Glutamatergic neuron (in vitro differentiated cells): ENCODE measurements at places on chromosomes 3 and 15. TPM values are rescaled to one million over a fixed set of nuclear protein-coding genes. Genes with fewer than 3 reads are reported as not detected.

DNA sequence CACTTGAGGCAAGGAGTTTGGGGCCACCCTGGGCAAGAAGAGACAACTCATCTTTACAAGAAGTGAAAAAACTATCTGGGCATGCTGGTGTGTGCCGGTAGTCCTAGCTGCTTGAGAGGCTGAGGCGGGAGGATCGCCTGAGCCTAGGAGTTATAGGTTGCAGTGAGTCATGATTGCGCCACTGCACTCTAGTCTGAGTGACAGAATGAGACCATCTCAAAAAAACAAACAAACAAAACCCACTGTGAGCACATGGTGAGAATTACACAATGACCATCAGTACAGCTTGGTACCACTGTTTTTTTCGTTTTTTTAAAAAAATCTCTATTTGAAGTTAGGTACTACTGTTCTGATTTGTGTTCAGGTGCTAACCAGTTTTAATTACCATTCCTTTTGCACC lies 13.6 kb downstream of the VPS39 start:
- no peak for DNase-seq

GRCh38 chr15:88061452-88061851 lies 195.1 kb downstream of the NTRK3 start:
- no peak for DNase-seq

- no peak for DNase-seq
Measured at GRCh38 chr15:59976480-59977271, 27.4 kb upstream of the FOXB1 start.

DNA sequence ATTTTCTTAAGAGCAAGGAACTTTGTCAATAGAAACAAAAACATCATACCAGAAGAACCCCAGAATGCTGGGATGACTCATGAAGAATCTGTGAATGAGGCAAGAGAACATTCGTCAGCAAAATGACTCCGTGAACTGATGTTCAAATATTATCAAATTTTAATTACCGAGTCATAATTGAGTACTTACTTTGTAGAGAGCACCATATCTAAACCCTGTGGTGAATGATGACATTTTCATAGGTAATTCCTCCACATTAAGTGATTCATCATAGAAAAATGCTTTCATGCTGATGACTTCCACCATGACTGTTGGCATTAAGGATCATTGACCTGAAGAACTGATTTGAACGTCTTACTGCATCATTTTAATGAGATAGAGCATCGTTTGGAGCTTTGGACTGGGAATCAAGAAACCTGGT lies 56.3 kb downstream of the PPARG start:
- no peak for DNase-seq

DNA sequence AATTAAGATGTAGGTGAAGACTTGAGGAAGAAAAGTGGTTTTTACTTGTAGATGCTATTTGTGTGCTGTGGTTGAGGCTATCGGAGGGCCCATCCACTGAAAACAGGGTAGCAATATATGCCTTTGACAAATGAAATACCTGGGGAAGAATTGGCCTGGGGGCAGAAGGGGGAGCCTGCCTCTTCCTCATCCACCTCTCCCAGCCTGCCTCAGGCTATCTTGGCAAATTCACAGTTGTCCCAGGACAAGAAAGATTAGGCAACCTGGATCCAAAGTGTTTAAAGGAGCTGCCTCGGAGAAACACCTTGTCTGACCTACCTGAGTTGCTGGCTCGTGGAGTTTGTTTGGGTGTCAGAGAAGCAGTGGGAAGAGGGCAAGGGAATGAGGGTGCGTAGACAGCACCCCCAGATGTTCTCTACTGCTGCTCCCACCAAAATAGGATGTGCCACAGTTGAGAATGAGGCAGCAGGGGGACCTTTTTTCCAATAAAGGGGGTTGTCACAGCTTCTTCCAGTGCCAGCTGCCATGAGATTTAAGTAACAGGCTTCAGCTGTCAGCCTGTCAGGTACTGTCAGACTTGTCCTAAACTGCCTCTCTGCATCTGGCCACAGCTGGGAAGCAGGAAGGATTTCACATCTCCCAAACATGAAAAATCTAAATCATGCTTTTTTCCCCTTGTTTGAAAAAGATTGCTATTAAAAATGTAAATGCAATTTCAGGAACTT lies 9.2 kb downstream of the PLEKHO2 start:
- no peak for DNase-seq

- DNase-seq, result no peak
Measured at GRCh38 chr3:180181387-180181786, 144.7 kb upstream of the PEX5L start.

DNA sequence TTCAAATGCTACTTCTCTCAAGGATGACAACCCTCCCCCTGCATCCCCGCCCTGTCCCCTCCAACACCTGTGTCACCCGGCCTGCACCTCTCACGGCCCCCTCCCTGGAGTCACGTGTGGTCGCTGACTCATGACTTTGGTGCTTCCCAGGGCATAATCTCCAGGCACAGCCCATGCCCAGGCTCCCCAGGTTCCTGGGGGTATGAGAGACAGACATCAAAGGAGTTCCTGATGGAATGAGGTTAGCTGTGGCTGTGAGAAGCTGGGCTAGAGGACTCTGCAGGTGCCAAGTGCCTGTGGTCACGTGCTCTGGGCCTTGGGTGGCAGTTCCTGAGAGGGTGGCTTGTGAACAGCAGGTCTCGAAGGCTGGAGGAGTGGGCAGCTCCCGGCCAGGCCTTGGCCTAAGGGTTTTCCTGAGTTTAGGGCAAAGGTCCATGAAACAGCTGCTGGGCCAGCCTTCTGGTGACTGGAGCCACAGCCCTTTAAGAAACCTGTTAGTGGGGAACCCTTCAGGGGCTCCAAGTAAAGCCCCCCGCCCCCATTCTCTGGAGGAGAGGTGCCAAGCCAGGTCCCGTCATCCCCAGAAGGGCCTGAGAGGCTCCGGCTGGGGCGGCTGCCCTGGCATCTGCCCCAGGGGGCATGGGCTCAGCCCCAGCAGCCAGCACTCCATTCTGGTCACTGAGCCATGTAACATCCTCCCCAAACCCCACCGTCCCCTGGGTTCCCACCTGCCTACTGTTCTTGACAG lies 230.0 kb downstream of the XXYLT1 start:
- DNase-seq, result no peak

DNA sequence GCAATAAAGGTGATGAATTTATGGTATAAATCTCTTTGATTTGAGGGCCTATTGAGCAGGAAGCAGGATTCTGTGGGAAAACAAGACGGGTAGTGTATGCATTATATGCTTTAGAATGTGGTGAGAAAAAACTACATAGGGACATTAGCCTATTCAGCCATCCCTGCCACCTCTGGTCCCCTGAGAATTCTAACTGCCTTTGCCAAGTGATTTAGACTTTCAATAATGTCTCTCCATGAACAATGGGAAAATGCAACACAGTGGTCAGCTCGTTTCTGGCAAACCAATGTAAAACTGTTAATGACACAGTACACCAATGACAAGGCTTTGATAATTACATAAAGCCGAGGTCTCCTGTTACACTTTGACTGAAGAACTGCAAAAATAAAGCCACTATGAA lies 314.7 kb upstream of the CNTN4 start:
- DNase-seq, result no peak

- DNase-seq, result no peak
Measured at GRCh38 chr3:32973982-32974381, 22.5 kb downstream of the CCR4 start.

DNA sequence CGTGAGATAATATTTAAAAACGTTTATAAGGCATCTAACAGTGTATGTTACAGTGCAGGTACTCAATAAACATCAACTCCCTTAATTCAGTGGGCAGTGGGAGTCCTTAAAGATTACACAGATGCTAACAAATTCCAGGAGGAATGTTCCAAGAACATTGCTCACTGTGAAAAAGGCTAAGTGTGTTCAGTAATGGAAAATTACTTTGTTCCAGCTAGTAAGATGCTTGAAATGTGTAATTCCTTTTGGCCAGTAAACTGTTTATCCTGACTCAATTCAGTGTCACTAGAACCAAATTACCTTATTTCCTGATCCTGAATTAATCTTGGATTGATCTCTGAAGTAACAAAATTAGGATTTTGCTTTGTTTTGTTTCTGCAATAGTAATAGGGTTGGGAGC lies 54.2 kb upstream of the SEMA6D start:
- no peak for DNase-seq

SMCO1 gene
- not detected for total RNA-seq

GP9 gene
- total RNA-seq, result not detected

ADCY5 gene
- total RNA-seq, result 2.1 TPM

CCR9 gene
- total RNA-seq, result not detected

ARRDC4 gene
- total RNA-seq, result 16.9 TPM

MSL2 gene
- 32.8 TPM for total RNA-seq

CCNB2 gene
- total RNA-seq, result 13.1 TPM

RFTN1 gene
- 6.4 TPM for total RNA-seq

DLEC1 gene
- 0.42 TPM for total RNA-seq
